ENCODE measurements at places on chromosomes 3 and 15.

DNA sequence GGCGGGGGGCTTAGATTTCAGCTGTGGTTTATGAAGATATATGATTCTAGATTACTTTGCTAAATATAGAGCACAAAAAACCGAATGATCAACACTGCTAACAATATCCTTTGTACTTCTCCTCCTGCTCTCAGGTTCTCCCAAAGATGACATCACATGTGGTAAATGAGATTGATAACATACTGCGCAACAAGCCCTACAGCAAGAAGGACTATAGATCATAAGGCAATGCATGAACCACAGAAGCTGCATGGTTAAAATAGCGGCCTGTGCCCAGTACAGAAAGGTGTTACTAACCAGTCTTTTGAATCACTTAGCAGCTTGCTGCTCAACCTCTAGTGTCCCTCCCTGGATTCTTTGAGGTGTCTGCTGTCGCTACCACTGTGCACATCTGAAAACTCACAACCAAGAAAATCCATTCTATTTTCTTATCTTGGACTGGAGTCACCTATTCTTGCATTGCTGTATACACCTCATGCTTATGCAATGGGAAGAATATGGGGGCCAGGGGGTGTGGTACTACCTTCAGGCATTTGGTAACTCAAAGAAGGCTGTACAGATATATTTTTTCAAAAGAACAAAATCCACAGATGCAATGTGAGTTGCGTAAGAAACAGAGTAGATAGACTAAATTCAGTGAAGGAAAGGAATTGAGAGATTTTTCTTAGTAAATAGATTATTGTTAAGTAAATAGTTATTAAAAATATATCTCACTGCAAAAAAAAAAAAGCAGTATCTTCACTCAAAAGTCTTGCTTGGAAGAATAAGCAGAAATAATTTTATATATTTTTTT, 18.2 kb downstream of the SSR3 start:
- no peak for DNase-seq

- no peak for DNase-seq
Measured at GRCh38 chr3:112744825-112745566, 101.7 kb downstream of the CD200R1L start.

DNA sequence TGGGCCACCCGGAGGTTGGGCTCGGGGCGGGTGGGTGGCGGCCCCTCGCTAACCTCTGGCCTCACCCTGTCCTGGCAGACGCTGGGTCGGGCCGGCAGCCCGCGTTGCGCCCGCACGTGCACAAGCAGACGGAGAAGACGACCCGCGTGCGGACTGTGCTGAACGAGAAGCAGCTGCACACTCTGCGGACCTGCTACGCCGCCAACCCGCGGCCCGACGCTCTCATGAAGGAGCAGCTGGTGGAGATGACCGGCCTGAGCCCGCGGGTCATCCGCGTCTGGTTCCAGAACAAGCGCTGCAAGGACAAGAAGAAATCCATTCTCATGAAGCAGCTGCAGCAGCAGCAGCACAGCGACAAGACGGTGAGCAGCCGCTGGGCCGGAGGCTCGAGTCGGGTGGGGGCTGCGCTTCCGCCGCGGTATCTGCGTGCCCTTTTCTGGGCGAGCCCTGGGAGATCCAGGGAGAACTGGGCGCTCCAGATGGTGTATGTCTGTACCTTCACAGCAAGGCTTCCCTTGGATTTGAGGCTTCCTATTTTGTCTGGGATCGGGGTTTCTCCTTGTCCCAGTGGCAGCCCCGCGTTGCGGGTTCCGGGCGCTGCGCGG, 3.7 kb downstream of the ISL2 start:
- no peak for DNase-seq

- DNase-seq: peak; percentile 15
Measured at GRCh38 chr15:43225201-43225949, 4.6 kb upstream of the EPB42 start.

- no peak for DNase-seq
Measured at GRCh38 chr15:96102631-96103030, 227.9 kb upstream of the NR2F2 start.

- DNase-seq: no peak
Measured at GRCh38 chr3:134361162-134361835, 12.9 kb downstream of the AMOTL2 start.

DNA sequence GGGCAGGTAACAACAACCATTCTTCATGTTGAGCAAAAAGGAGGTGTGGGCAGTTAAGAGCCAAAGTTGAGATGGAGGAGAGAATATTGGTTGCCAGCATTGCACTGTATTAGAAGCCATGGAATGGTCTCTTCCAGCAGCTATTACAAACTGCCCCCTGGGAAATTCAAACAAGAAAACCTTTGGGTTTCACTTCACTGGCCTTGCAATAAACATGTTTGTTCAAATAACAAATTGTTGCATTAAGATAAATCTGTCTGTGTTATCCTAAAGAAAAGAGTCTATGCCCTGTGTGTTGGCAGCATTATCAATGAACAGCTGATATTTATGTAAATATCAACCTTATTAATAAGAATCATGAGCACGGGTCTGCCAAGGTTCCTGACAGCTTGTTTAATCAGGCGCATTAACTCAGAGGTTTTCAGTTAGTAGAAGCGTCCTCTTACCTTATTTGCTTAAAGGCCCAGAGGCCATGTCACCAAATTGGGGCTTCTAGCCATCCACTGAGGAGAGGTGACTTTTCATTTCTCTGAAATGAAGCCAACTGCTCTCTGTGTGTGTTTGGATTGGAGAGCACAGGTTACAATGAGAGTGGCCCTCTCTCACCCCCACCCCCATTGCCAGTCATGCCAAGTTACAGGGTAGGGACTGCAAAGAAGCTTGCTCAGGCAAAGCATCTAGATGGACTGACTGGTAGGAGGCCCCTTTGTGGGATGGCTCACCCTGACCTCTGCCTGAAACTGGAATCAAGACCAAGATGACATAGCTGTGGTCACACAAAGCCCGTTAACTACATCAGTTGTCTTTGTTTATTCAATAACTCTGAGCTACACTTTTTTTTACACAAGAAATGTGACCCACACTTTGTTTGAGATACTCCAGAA, 10.5 kb downstream of the FILIP1L start:
- no peak for DNase-seq

- no peak for DNase-seq
Measured at GRCh38 chr3:134610432-134611385, 40.1 kb downstream of the KY start.

DNA sequence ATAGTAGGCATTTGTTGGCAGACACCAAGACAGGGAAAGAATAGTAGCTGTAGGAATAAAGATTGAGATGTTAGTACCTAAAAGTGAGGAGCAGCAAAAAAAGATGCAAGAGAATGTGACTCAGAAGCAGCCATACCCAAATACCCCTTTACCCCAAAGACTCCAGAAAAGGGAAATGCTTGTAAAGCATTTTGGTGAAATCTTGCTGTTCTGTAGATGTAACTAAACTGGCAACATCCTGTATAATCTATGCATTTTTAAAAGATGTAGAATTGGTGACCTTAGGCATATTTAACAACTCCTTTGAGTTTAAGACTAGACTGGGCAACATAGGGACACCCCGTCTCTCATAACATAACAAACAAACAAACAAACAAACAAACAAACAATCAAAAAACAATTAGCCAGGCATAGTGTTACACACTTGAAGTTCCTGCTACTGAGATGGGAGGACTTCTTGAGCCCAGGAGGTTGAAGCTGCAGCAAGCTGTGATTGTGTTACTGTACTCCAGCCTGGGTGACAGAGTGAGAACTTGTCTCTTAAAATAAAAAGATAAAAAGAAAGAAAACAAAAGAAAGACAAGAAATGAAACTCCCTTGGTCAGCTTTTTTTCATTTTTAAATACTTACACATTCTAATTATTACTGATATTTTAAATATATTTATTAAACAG, 361.5 kb upstream of the KCNH8 start:
- DNase-seq: no peak

- no peak for DNase-seq
Measured at GRCh38 chr3:65893631-65894030, 145.1 kb downstream of the MAGI1 start.

GRCh38 chr15:94526071-94526689, 294.8 kb downstream of the MCTP2 start:
- no peak for DNase-seq

- DNase-seq: no peak
Measured at GRCh38 chr3:141115789-141116541, 64.8 kb downstream of the SPSB4 start.

- no peak for DNase-seq
Measured at GRCh38 chr15:81858136-81858535, 187.7 kb downstream of the MEX3B start.

- DNase-seq: no peak
Measured at GRCh38 chr15:89130201-89130600, 41.9 kb downstream of the ABHD2 start.

GRCh38 chr3:118485693-118486092, 549.0 kb downstream of the IGSF11 start:
- no peak for DNase-seq

GRCh38 chr3:46463868-46464241, 850 bp downstream of the LTF start:
- no peak for DNase-seq

GRCh38 chr3:79203144-79203519, 564.7 kb downstream of the ROBO1 start:
- DNase-seq: no peak

DNA sequence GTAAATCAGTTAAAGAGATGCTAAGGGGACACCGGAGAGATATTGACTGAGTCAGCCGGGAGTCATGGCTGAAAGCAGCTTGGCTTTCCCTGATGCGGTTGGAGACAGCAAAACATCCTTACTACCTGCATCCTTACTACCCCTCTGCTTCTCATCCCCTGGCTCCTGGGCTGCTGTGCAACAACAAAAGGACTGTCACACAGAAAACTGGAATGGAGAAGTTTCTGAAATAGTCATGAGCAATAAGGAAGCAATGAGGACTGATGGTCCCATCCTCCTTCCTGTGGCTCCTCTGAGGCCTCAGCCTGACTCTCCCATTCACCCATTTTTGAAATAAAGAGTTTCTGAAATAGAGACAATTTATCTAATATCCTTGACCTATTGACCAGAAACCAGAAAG, 1.1 kb downstream of the HCLS1 start:
- no peak for DNase-seq

DNA sequence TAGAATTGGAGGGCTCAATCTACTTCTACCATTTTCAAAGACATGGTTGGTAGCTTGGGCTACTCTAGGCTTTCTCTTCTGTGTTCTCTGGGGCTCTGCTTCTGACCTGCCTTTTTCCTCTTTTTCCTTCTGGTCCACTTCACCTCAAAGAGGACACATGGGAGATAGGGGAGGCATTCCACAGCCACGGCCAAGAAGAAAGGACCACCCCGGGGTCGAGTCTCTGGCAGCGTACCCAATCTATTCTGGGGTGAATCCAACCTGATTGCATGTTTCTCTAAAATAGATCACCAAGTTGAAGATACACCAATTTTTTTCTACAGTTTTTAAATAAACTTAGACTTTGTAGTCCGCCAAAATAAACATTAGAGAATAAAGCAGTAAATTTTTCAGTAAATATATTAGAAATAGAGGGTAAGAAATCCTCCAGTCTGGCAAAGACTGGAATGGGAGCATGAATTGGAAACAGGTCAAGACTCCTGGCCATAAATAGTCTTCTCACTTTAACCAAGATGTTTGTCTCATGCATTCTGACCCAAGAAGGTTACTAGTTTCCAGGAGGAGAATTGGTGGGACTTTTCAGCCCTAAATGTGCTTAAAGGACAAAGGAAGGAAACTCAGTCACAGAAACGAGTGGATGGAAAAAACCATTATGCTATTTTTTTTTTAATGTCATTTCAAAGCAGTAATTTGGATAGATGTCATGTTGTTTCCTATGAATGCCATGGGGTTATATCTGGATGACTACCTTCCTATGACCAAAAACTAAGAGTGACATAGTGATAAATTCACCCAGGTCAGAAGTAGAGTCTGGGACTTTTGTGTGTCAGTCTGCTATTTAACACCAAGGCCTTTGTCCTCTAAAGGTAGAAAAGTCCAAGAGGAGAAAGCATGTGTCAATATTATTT, 71.3 kb upstream of the PHLDB2 start:
- DNase-seq: no peak

DNA sequence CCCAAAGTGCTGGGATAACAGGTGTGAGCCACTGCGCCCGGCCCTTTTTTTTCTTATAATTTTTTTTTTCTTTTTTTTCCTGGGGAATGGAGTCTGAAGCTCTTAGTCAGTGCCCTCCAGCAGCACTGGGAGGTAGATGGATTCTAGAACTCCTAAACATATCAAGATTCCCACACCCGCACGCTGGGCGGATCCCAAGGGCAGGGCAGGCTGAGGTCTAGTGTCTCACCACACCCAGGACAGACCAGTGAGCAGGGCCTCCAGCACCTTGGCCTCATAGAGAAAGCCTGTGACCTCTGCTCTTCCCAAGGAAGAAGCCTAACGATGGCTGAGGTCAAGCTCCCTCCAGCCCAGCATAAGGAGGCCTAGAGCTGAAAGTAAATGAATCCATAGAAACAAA, 153.7 kb upstream of the MEF2A start:
- DNase-seq: no peak

DNA sequence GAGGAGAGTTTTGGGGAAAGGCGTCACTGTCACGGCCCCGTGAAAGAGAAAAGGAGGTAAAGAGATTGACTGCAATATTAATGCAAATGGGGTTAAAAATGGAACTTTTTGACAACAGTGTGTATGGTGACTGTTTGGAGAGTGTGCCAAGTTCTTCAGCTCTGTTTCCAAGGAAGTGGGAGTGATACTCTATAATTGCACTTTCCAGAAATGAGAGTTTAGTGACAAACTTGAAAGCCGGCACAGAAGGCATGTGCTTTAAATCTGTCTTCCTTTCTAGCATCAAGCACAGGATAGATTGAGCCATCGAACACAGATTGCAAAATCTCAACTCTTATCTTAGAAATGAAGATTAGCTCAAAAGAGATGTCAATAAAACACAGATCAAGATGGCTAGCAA, 51.9 kb upstream of the SNRPA1 start:
- DNase-seq: no peak

DNA sequence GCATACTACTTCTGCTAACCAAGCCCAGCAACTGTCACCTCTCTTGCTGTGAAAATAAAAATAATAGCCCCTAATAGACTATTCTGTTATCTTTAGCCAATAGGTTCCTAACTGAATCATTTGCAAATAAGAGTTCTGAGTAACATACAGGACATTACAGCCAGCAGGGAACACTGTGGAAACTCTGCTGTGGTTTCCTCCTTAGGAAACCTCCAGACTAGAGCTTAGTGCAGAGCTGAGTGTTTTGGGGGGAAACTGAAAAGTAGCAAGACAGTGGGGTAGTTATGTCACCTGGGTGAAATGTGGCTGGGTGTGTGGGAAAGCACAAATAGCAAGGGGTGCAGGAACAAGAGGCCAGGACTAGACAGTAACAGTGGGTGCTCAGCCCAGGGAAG, 32.4 kb downstream of the DZIP1L start:
- DNase-seq: no peak

DNA sequence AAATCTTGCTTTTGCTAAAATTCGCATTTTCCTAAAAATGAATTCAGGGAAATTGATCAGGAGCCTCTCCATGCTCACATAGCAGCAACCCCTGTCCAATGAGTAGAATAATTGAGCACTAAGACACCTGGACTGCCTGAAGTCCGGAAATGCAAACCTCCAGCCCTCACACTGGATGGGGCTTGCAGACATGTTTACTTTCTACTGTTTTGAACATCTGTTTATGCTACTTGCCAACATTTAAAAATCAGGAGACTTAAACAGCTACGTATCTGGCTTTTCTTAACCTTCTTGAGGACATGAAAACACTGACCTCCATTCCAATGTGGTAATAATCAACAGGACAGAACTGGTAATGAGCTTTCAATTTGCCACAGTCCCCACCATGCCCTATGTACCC, 184.4 kb downstream of the SHOX2 start:
- DNase-seq: no peak

- no peak for DNase-seq
Measured at GRCh38 chr3:187997490-187997889, 156.5 kb upstream of the LPP start.

- no peak for DNase-seq
Measured at GRCh38 chr3:49869525-49870126, at the start of gene CAMKV. CAMKV (minus strand) TSS chr3:49869906; CDS start chr3:49862388, 7,518 bp downstream.

Measured in T follicular helper cell (primary cell).